Heart left ventricle (tissue), 16 donors: ENCODE measurements at places on chromosomes 12 and 14. TPM values are rescaled to one million over a fixed set of nuclear protein-coding genes. Genes with fewer than 3 reads are reported as not detected.
A peak's percentile ranks its signal among the peaks of the same experiment; 100 is the strongest.

The BAZ2A gene
- 63.2 TPM for total RNA-seq

The SSPN gene
- 82.5 TPM for total RNA-seq

The CDC42BPB gene
- 80.1 TPM for total RNA-seq

The FOXN4 gene
- total RNA-seq: not detected

The KLRB1 gene
- 0.27 TPM for total RNA-seq

GRCh38 chr12:130705178-130705822 is 10.8 kb downstream of the RIMBP2 start:
- no peak overlapping the region for H3K27ac ChIP-seq
- no peaks in the 10 kb centered on the region for H3K4me1 ChIP-seq
- no peaks in the 10 kb centered on the region for H3K27me3 ChIP-seq
- no peaks in the 10 kb centered on the region for H3K36me3 ChIP-seq
- H3K4me3 ChIP-seq: no peak overlapping the region
- DNase-seq: no peak

GRCh38 chr14:87231336-87232026 is 761.5 kb downstream of the GALC start:
- H3K27ac ChIP-seq: no peak overlapping the region
- no peak overlapping the region for H3K4me3 ChIP-seq
- DNase-seq: no peak
- no peaks in the 10 kb centered on the region for H3K4me1 ChIP-seq
- H3K27me3 ChIP-seq: no peaks in the 10 kb centered on the region
- H3K36me3 ChIP-seq: no peaks in the 10 kb centered on the region

GRCh38 chr12:67989184-67989920 is at the start of gene IFNG-AS1:
Gene IFNG-AS1 (plus strand): TSS chr12:67989447.
- no peaks in the 10 kb centered on the region for H3K36me3 ChIP-seq
- no peak for DNase-seq
- H3K27ac ChIP-seq: no peak within 1 kb of the TSS
- no peak within 1 kb of the TSS for H3K4me3 ChIP-seq

DNA sequence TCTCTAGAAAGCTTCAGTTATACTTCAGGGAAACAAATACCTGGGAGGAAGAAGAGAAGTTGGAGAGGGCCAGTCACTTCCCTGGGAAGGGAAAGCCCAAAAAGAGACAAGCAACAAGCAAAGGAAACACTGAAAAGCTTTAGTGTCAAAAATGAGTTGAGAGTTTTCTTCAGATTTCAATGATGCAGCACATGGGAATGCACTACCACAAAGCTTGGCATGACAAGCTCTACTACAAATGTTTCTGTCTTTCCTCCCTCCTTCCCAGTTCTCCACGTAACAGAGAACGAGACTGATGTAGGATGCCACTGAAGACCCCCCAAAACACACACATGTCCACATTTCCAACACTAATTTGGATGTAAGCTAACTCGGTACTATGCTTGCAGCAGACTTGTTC is 26.8 kb upstream of the ADAMTS20 start:
- H3K4me1 ChIP-seq: no peaks in the 10 kb centered on the region
- H3K4me3 ChIP-seq: no peak overlapping the region
- no peaks in the 10 kb centered on the region for H3K36me3 ChIP-seq
- no peak overlapping the region for H3K27ac ChIP-seq

- H3K4me1 ChIP-seq: peaks cover 27% of the 10 kb centered on the region
- H3K27ac ChIP-seq: no peak overlapping the region
- H3K27me3 ChIP-seq: no peaks in the 10 kb centered on the region
- H3K36me3 ChIP-seq: no peaks in the 10 kb centered on the region
Observed at GRCh38 chr14:90551733-90552464, 155.1 kb downstream of the CALM1 start.

- no peaks in the 10 kb centered on the region for H3K36me3 ChIP-seq
- H3K27ac ChIP-seq: no peak overlapping the region
- no peaks in the 10 kb centered on the region for H3K27me3 ChIP-seq
- no peak for DNase-seq
- H3K4me1 ChIP-seq: no peaks in the 10 kb centered on the region
- no peak overlapping the region for H3K4me3 ChIP-seq
Observed at GRCh38 chr12:90260136-90260535, 551.5 kb upstream of the ATP2B1 start.

- no peak overlapping the region for H3K4me3 ChIP-seq
- H3K4me1 ChIP-seq: no peaks in the 10 kb centered on the region
- no peak overlapping the region for H3K27ac ChIP-seq
- no peak for DNase-seq
- H3K27me3 ChIP-seq: no peaks in the 10 kb centered on the region
- no peaks in the 10 kb centered on the region for H3K36me3 ChIP-seq
Observed at GRCh38 chr12:102753802-102754201, 163.2 kb downstream of the PAH start.

GRCh38 chr14:41607304-41607775 is 664 bp downstream of the LRFN5 start:
- no peak for DNase-seq
- H3K27ac ChIP-seq: no peak overlapping the region
- no peaks in the 10 kb centered on the region for H3K4me1 ChIP-seq
- H3K4me3 ChIP-seq: peak overlapping the region; percentile 58
- peaks cover 33% of the 10 kb centered on the region for H3K27me3 ChIP-seq

- H3K27me3 ChIP-seq: no peaks in the 10 kb centered on the region
- DNase-seq: no peak
- peak overlapping the region; percentile 19 for H3K27ac ChIP-seq
- H3K4me1 ChIP-seq: peaks cover 17% of the 10 kb centered on the region
- peaks cover 88% of the 10 kb centered on the region for H3K36me3 ChIP-seq
Observed at GRCh38 chr12:9107542-9107873, 8.2 kb downstream of the A2M start.
